Activated CD4-positive, alpha-beta T cell treated with anti-CD3 and anti-CD28 coated beads, Interleukin-2, amount 10 ng/mL, durations not matched to agents 7 days and 5 days (primary cell): ENCODE measurements at places on chromosomes 13 and 19. TPM values are rescaled to one million over a fixed set of nuclear protein-coding genes. Genes with fewer than 3 reads are reported as not detected.

Gene ZNF878
- 0.12 TPM for total RNA-seq

Gene CLEC4M
- total RNA-seq = not detected

DNA sequence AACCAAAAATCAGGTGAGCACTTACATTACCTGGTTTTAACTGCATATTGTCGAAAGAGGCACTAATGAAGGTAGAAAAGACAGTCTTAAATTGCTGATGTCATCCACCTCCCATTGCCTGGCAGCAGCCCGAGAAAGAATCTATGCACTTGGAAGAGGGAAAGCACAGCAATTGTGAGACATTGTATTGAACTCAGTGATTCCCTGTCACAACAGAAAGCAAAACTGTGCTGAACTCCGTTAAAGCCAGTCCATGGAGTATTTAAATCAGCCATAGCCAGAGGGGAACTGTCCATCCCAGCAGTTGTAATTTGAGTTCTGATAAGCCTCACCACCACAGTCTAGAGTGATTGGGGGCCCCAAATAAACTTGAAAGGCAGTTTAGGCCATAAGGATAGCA lies 466.6 kb upstream of the PCDH9 start:
- H3K4me1 ChIP-seq = no peaks in the 10 kb centered on the region
- H3K27me3 ChIP-seq = no peaks in the 10 kb centered on the region
- no peak overlapping the region for H3K27ac ChIP-seq
- H3K36me3 ChIP-seq = no peaks in the 10 kb centered on the region
- no peak overlapping the region for H3K4me3 ChIP-seq

- H3K27me3 ChIP-seq = no peaks in the 10 kb centered on the region
- DNase-seq = no peak
- peaks cover 4% of the 10 kb centered on the region for H3K4me1 ChIP-seq
- H3K36me3 ChIP-seq = no peaks in the 10 kb centered on the region
Measured at GRCh38 chr13:22014469-22014868, 343.6 kb downstream of the FGF9 start.

GRCh38 chr13:55307909-55308308 lies 1832.8 kb upstream of the PRR20A start:
- H3K36me3 ChIP-seq = no peaks in the 10 kb centered on the region
- no peaks in the 10 kb centered on the region for H3K27me3 ChIP-seq
- H3K4me3 ChIP-seq = no peak overlapping the region
- H3K4me1 ChIP-seq = no peaks in the 10 kb centered on the region
- DNase-seq = no peak

- no peak overlapping the region for H3K27ac ChIP-seq
- H3K4me3 ChIP-seq = no peak overlapping the region
- peaks cover 55% of the 10 kb centered on the region for H3K4me1 ChIP-seq
Measured at GRCh38 chr13:40192452-40192851, 474.0 kb downstream of the FOXO1 start.

- H3K27me3 ChIP-seq = no peaks in the 10 kb centered on the region
- H3K4me1 ChIP-seq = no peaks in the 10 kb centered on the region
- peaks cover 18% of the 10 kb centered on the region for H3K36me3 ChIP-seq
- no peak overlapping the region for H3K4me3 ChIP-seq
- no peak for DNase-seq
Measured at GRCh38 chr19:1979017-1979416, 36.5 kb downstream of the BTBD2 start.

DNA sequence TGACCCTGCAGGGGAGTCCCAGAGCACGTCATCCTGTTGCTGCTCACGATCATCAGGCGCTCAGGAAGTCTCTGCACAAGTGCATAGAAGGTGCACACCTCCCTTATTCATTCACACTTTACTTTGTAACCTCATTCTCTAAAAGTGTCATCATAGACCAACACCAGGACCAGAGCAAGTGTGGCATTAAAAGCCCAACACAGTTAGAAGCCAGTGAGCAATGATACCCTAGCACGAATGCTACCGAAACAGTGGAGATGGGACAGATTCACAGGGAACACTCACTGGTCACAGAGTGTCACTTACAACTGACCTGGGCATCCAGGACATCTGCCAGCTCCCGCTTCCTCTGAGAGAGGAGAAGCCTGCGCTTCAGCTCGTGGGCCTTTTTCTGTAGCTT lies 17.0 kb downstream of the HAUS8 start:
- no peak overlapping the region for H3K4me3 ChIP-seq
- H3K27ac ChIP-seq = peak overlapping the region; percentile 19
- no peak for DNase-seq
- H3K36me3 ChIP-seq = peaks cover 69% of the 10 kb centered on the region
- H3K4me1 ChIP-seq = no peaks in the 10 kb centered on the region
- H3K27me3 ChIP-seq = no peaks in the 10 kb centered on the region

DNA sequence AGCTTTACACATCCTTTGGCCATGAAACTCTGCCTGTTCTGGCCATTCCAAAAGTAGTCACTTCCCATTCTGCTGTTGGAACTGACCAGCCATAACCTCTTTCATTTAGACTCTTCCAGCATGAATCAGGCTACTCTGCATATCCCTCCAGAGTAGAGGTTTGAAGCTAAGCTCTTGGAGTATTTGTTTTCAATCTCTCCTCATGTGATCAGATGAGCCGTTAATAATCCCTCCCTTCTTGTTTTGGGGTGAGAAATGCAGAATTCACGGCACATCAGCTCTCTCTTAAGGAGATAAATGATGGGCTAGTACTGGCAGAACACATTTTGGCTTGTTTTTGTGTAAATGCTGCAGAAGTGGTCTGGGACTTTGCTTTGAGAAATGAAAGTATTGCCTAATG lies 519.9 kb downstream of the PCDH17 start:
- no peak overlapping the region for H3K4me3 ChIP-seq
- H3K27me3 ChIP-seq = no peaks in the 10 kb centered on the region
- no peak for DNase-seq
- H3K4me1 ChIP-seq = no peaks in the 10 kb centered on the region
- H3K27ac ChIP-seq = no peak overlapping the region

DNA sequence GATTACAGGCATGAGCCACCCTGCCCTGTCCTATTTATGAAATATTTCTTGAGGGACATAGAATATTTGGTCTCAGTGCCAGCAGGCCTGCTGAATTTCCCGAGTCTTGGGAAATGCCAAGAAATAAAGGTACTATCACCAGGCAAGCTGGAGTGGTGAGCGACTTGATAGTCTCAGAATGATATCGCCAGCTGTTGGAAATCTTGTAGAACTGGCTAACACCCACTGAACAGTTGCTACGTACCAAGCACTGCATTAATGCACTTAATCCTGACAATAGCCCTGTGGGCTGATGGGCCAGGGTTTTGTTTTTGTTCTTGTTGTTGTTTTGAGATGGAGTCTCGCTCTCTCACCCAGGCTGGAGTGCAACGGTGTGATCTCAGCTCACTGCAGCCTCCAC lies 42.2 kb upstream of the MRI1 start:
- no peaks in the 10 kb centered on the region for H3K36me3 ChIP-seq
- H3K27me3 ChIP-seq = peaks cover 6% of the 10 kb centered on the region
- no peak overlapping the region for H3K27ac ChIP-seq
- no peak overlapping the region for H3K4me3 ChIP-seq
- no peaks in the 10 kb centered on the region for H3K4me1 ChIP-seq
